Mesenchymal stem cell (in vitro differentiated cells and primary cell): ENCODE measurements at places on chromosomes 11 and 22.

- no peak for DNase-seq
These were observed 199.4 kb upstream of the LUZP2 start for GRCh38 chr11:24297461-24297860.

GRCh38 chr11:131601586-131601985 lies 231.2 kb downstream of the NTM start:
- no peak for DNase-seq

GRCh38 chr11:12179019-12179418 lies 68.6 kb downstream of the MICAL2 start:
- DNase-seq, result no peak

GRCh38 chr11:32400670-32401369 lies 34.5 kb downstream of the WT1 start:
- DNase-seq, result no peak

DNA sequence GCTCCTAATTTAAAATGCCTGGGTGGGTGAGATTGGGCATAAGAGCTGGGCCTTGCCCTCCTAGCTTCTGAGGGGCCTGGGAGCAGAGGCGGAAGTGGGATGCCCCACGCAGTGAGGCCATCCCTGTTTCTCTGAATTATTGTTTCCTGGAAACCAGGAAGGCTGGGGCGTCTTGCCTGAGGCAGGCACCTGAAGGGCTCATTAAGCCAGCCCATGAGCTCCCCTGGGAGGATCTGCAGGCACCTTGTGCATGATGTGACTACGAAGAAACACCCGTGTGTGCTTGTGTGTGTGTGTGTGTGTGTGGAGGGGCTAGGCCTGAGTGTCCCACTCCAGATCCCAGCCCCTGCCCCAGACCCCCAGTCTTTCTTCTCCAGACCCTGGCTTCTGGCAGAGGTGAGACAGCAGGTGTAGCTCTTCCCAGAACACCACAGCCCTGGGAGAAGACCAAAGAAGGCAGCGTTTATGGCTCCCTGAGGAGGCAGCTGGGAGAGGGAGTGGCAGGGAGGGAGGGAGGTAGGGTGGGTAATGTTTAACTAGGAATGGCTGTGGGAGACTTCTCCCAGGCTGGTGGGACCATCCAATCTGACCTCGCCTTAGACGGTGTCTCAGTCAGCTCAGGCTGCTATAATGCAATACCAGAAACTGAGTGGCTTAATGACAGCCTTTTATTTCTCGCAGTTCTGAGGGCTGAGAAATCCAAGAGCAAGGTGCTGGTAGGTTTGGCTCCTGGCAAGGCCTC lies 2.1 kb upstream of the BATF2 start:
- DNase-seq, result no peak

DNA sequence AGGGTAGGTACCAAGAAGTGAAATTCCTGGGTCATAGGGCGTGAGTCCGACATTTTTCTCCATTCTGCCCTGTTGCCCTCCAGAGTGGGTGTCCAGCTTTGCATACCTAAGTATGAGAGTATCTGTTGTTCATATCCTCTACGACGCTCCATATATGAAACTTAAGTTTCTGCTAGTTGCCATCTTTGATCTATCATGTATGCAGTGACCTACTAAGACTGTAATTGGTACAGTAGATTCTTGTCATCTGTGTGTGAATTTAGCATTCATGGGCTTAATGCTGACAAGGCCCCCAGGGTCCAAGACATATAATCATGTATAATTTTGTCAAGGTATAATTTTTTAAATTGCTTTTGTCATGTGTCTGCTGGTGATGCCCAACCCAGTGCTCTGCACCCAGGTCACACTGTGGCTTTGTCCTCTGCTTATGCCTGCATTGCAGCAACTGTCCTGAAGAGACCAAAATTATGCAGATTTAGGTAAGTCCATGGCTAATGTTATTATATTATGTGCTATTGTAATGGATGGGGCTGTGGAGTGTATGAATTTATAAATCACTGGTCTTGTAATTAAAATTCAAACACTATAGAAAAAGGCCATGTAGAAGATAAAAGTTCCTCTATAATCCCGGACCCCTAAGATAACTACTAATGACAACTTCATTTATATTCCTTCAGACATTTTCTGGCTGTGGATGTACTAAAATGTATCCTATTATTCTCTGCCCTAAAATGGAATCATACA lies 12.2 kb downstream of the NEAT1 start:
- peak; percentile 70 for DNase-seq

- no peak for DNase-seq
These were observed 117.4 kb downstream of the SGSM3 start for GRCh38 chr22:40487663-40488249.

- DNase-seq, result peak; percentile 74
These were observed at the start of gene PPARA for GRCh38 chr22:46150034-46150654. TSS of gene PPARA (plus strand) at chr22:46150526. CDS start at chr22:46198384, 47,858 bp downstream.

DNA sequence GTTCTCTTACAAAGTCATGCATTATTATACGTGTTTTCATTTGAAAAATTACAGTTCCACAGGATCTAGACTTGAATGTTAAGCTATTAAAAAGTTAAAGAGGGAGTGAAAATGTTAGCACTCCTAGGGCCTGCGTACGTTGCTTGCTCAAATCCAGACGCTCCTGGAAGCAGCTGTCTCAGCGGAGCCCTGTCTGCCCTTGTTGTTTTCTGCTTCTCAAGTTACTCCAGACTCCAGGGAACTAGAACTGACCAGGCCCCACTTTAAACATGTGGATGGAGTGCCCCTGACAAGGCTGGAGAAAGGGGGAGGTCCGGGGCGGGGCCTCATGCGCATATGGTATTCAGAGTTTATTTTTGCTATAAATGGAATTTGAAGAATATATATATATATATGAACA lies 9.6 kb downstream of the PARVB start:
- DNase-seq, result peak; percentile 21

DNA sequence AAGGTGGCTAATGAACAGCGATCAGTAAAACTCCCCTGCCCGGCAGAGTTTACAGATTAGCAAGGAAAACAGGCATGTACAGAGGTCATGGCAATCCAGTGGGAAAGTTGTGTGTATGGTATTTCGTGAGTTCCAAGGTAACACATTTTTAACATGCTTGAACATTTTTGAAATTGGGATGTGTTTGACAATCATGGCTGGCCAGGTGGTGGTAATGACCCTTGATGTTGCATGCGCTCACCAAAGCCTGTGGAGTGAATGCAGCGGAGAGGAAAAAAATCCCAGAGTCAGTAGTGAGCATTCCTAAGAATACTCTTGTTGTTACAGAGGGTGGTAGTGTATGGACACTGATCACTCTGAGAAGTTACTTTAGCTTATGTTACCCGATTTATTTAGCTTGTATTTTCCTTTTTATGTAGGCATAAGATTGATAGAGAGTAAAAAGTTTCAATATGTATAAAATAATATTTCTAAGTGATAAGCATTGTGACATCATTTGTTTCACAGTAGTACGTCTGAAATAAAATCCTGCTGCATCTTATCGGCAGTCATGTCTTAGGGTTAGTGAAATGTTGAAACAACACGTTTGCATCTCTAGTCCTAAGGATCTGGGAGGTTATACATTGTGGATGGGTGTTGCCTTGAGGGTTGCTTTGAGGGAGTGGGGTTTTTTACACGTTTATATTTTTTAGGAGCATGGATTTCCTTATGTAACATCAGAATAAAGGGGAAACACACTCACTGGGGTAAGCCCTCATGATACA lies 8.7 kb downstream of the TEAD1 start:
- no peak for DNase-seq

GRCh38 chr11:33329705-33330329 lies 72.6 kb downstream of the HIPK3 start:
- peak; percentile 70 for DNase-seq

DNA sequence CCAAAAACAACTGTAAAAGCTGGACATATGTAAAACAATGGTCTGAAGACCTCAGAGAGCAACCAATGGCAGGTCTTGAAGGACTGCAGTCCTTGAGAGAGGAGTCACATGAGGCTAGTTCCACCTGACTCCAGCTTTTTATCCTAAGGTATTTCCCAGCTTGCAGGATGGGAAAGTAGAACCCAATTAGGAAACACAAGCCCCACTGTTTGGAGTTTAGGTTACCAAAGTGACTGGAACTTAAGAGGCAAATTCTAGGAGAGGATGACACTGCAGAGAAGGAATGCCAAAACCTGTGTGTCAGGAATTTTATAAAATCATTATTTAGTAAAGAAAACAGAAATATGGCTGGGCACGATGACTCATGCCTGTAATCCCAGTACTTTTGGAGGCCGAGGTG lies 18.4 kb downstream of the OR2AT4 start:
- DNase-seq, result no peak

DNA sequence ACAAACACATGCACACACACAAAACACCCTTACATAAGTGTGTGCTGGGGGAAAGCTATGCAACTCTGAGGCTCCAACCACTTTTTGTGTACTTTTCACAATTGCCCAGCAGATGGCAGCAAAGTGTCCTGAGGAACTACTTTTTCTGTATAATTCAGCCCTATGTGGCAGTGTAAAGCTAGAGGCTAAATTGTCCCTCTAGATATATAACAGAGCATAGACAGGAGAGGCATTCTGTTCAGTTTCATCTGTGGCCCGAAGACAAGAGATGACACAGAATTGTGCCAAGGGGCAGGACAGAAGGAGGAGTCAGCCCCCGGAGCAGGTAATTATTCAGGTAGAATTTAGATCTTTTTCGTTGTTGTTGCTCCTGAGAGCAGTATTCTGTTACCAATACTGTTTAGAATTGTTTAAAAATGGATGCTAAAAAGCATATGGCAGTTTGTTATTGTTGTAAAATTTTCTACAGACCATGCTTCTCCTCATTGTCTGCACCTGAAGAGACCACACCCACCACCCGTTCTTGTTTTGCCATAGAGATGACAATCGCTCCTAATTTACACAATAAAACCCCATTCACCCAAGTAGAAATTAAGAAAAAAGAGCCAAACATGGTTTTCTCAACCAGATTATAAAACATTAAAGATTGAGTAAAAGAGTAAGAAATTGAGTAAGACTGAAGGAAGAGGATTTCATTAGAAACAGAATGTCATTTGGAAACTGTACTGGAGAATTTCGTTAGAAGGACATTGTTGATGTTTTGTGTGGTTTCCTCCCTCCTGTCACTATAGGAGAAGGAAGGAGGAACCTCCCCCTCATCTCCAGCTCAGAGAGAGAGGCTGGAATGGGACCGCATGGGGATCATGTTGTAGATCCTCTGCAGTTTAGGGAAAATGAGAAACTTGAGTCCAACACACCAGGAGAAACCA lies 14.5 kb upstream of the MS4A7 start:
- peak; percentile 68 for DNase-seq

DNA sequence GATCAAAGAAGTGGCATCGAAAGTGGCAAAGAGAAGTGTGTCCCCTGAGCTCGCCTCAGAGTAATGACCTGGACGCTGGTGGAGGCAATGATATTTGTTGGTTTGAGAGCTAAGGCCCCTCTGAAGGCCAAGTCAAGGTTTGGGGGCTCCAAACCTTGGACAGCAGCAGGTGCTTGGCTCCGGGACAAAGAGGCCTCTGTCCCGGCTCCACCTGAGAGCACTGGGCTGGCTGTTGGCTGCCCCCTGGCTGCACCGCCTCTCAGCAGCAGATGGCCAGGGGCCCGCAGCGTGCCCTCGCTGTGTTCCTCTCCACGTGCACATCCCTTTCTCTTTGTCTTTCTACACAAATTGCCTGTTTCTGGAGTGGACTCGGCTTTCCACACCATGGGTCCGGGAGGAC lies 301.3 kb downstream of the NTM start:
- no peak for DNase-seq

GRCh38 chr11:32430568-32431381 lies 4.6 kb downstream of the WT1 start:
- DNase-seq, result no peak

GRCh38 chr11:73240190-73240781 lies 22.2 kb downstream of the P2RY2 start:
- DNase-seq, result peak; percentile 70

GRCh38 chr11:77115181-77115611 lies 12.6 kb downstream of the OMP start:
- DNase-seq, result no peak

DNA sequence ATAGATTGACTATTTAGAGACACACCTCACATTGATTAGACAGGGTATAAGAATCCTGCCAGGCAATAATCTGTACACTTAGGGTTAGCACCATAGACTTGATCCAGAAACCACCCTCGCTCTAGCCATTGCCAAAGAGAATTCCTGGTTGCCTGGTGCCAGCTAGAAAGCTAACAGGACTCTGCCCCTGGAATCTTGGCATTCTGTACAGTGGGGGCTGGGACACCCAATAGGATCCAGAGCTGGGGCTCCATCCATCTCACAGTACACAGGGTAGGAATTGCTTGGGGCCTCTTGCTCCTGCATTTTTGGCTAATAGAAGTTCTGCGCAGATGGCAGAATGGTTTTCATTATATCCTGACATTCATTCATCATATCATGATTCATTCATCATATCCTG lies 3.0 kb upstream of the APLNR start:
- no peak for DNase-seq

- DNase-seq, result no peak
These were observed 29.7 kb downstream of the SLN start for GRCh38 chr11:107682171-107682570.

GRCh38 chr22:20607157-20607907 lies 99.9 kb downstream of the MED15 start:
- DNase-seq, result no peak

- no peak for DNase-seq
These were observed 582.6 kb downstream of the SOX6 start for GRCh38 chr11:15773476-15774387.

GRCh38 chr22:27097506-27097905 lies 440.1 kb downstream of the MIAT start:
- no peak for DNase-seq

GRCh38 chr11:3950996-3951660 lies 95.7 kb downstream of the STIM1 start:
- peak; percentile 94 for DNase-seq

DNA sequence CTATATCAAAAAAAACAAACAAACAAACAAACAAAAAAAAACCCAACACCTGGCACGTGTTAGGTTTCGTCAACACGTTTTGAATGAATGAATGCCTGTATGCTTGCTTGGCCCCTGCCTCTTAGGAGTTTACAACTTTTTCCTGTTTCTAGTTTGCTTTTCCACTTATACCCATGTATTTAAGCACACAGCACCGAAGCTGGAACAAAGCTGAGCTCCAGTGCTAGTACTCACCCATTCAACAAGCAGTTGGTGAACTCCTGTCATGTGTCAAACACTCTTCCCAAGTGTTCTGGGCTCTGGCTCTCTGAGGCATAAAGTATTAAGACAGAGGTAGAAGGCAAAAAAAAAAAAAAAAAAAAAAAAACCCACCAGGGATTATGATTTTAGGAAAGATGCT lies 599.3 kb downstream of the BUD13 start:
- no peak for DNase-seq
